ENCODE measurements at places on chromosomes 7 and 10.

DNA sequence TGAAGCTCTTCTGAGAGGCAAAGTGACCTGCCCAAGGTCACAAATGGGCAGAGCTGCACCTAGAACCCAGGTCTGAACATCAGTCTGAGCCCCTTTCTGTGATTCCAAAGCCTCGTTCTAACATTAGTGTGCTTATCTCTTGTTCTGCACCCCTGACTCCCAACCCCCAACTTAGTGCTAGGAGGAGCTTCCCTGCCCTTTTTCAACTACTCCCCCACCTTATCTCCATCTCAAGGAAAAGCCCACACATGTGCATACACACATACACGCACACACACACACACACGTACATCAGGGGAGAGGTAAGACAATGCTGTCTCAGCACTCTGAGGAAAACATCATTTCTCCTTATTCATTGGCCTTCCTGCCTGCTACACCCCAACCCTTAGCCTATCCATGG is 8.3 kb downstream of the PRRT4 start:
- no peak for DNase-seq

- DNase-seq: no peak
Observed at GRCh38 chr10:119728172-119728800, 2.4 kb downstream of the INPP5F start.

GRCh38 chr7:45652630-45653029 is 78.5 kb downstream of the ADCY1 start:
- no peak for DNase-seq

GRCh38 chr10:120367341-120367740 is 89.7 kb upstream of the PLPP4 start:
- DNase-seq: no peak

GRCh38 chr7:24858108-24858977 is 101.1 kb upstream of the GSDME start:
- DNase-seq: no peak

- no peak for DNase-seq
Observed at GRCh38 chr10:47262606-47263533, 37.1 kb upstream of the GDF10 start.

- no peak for DNase-seq
Observed at GRCh38 chr7:40760987-40761386, 626.2 kb downstream of the SUGCT start.

- no peak for DNase-seq
Observed at GRCh38 chr10:46299536-46300369, 13.0 kb downstream of the ANTXRL start.

DNA sequence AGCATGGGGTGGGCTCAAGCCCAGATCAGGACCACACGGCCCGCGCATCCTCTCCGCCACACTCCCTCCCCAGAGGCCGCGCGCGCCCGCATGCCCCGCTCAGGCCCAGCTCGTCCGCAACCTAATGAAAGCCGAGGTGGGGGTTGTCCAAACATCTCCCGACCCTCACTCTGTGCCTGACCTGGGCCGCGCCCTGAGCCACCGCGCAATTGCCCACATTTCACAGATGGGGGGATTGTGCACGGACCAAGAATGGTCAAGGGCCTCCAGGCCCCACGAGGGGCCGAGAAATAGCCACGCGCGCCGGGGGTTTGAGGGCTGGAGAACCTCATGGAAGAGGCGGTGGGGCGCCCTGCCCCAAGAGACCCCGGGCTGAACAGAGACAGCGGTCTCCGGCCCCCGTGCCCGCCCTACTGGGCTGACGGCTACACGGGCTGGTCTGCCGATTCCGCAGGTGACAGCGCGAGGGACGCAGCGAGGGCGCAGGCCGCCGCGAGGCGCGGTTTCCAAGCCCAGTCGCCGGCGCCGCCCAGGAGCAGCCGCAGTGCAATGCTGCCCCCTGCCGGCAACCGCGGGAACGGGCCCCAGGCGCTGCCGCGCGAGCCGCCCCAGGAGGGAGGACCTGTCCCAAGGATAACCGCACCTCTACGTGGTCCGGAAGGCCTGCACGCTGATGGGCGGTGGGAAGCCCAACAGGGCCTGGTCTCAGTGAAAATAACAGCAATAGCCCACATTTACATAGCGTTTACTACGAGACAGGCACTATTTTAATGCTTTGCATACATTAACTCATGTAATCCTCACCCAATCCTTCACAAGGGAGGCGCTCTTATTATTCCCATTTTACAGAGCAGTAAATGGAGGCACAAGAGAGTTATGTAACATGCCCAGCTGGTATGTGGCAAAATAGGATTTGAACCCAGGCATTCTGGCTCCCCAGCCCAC is 10.5 kb upstream of the GRID1 start:
- DNase-seq: peak; percentile 67

- DNase-seq: no peak
Observed at GRCh38 chr7:131640686-131641085, 84.3 kb upstream of the PODXL start.
